Stimulated activated CD4-positive, alpha-beta T cell treated with anti-CD3 and anti-CD28 coated beads, TNF-alpha, amount 100 ng/mL, for 1 hour (primary cell): ENCODE measurements at places on chromosomes 2 and 18.

- no peak for DNase-seq
Observed at GRCh38 chr2:102176172-102176571, 10.7 kb upstream of the IL1RL2 start.

GRCh38 chr2:199378948-199379650, 78.6 kb downstream of the SATB2 start:
- DNase-seq = no peak

- DNase-seq = no peak
Observed at GRCh38 chr2:46119453-46119852, 177.8 kb upstream of the EPAS1 start.

GRCh38 chr2:41377837-41378236, 670.0 kb upstream of the PKDCC start:
- no peak for DNase-seq

DNA sequence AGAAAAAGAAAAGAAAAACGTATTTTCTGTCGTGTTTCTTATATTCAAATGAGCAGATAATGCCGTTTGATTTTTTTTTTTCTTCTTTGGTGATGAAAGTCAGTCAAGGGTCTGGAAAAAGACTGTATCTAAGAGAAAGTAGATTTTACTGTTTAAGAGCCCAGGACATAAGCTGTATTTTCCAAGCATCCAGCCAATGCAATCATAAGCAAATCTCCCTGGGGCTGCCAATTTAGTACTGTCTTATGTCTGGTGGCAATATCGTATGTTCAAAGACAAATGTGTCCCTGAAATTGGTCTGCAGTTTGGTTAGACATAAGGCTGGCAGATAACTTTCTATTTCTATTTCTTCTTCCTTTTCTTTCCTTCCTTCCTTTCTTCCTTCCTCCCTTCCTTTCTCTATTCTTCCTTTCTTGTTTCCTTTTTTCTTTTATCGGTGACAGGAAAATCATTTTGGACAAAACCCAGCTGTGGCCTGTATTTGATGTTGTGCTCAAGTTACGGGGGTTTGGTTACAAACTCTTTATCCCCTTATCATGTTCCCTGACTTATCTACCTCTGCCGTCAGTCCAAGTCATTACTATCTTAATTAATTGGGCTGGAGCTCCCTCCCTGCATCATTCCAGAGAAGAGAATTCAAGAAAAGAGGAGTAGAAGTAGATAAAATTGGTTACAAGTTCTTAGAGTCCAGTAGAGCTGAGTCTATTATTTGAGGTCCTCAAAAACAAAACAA, 683.4 kb upstream of the FSHR start:
- no peak for DNase-seq

DNA sequence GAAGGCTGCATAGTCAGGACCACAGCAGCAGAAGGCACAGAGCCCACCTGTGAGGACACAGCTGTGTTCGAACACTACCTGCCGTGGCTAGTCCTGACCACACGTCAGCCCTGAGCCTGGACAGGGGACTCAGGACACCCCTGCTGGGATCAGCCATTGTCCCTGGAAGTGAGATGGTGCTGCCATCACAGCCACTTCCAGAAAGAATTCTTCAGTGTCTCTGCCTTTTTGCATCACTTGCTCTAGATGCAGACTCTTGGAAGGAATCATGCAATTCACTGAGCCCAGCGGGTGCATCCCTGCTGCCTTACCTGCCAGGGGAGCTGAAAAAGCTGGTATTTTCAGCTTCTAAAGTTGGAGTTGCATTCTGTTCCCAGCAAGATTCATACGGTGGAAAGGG, 49.3 kb downstream of the LAMA3 start:
- no peak for DNase-seq

DNA sequence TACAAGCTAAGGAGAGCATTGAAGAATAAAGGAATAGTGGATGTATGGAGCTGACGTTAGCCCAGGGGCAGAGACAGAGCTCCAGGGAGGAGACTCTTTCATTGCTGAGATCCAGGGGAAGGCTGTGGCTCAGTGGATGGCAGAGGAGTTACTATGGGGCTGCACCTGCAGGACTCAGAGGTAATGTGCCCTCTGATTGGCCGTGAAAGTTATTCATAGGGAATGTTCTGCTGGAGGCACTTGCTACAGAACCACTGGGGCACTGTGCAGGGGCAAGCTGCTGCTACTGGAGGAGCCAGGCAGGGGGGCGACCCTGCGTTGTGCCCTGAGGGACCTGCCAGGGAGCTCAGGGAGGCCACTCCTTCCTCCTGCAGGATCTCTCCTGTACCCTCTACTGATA, 199.2 kb downstream of the PTPRM start:
- DNase-seq = no peak

GRCh38 chr2:158734442-158734841, 60.7 kb upstream of the DAPL1 start:
- DNase-seq = no peak

GRCh38 chr2:22957446-22957845, 427.5 kb upstream of the KLHL29 start:
- no peak for DNase-seq

- DNase-seq = no peak
Observed at GRCh38 chr2:201781557-201782051, 871 bp upstream of the ALS2 start.
